ENCODE measurements at places on chromosomes 12 and 14.

DNA sequence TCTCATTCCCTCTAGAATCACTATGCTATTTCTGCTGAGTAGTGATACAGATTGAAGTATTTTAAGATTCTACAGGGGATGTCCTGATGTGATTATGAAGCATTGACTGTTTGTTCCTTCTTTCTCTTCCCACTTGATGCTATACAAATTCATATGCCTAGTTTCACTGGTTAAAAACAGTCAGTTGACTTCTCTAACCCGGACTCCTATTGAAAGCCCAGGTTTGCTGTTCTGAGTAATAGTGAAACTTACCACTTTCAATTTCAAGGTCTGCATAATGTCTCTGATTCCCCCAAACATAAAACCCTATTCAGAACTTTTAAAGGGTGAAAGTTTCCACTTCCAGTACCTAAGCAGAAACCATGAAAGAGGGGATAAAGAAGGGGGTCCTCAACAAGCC, 117.7 kb upstream of the RPL10L start:
- DNase-seq: no peak

GRCh38 chr12:19038209-19038608, 91.3 kb upstream of the PLEKHA5 start:
- no peak for DNase-seq

GRCh38 chr14:50109342-50109741, 7.0 kb downstream of the VCPKMT start:
- DNase-seq: no peak

- DNase-seq: no peak
These were observed 232.8 kb upstream of the SEL1L start for GRCh38 chr14:81766321-81766915.

DNA sequence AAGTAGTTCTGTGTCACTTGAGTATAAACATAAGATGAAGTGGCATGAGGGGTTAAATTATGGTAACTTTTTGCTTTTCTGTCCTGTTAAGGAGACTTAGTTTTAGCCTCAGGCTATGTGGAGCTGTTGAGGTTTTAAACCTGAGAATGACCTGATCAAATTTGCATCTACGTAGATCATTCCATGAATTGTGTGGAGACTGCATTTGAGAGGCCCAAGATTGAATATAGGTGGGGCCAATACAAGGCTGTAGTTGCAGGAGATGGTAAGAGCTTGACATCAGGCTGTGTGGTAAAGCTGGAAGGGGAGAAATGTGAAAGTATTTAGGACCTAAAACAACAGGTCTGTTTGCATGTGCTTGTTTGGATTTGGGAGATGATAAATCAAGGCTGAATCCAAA, 249.5 kb downstream of the SLC16A7 start:
- DNase-seq: no peak

DNA sequence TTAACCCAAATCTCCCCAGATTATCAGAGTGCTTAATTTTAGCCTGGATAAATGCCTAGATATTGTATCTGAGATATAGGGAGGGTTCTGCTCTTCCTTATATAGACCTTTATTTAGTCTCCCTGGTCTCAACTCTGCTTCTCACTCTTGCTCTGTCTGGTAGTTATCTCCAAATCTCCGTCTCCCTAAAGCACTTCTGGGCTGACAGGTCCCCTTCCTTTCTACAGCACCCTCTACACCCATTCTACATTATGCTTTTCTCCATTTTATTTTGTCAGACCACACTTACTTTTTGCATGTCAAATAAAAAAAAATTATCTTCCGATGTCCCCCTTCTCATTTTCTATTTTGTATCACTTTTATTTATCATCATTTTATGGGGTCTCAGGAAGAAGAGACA, 2.0 kb upstream of the ERC1 start:
- DNase-seq: no peak

- DNase-seq: no peak
These were observed 95.1 kb upstream of the PTPRB start for GRCh38 chr12:70732287-70732686.

GRCh38 chr14:97180304-97181200, 383.4 kb downstream of the VRK1 start:
- no peak for DNase-seq

- DNase-seq: no peak
These were observed 14.4 kb downstream of the PABPN1 start for GRCh38 chr14:23335623-23336022.

DNA sequence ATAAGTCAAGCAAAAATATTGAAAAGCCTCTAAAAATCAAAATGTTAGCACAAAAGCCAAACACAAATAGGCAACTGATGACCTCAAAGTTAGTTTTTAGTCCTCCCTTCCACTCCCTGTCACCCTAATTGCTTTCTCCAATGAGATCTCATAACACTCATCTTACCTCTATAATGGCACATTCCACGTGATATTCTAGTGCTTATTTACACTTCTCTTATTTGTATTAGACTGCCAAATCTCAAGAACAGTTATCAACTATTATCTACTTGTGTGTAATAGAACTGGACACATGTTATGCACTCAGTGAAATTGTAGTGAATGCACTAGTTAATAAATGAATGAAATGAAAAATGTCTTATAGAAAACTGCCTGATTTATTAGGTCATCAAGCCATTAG, 55.5 kb upstream of the AVPR1A start:
- no peak for DNase-seq

DNA sequence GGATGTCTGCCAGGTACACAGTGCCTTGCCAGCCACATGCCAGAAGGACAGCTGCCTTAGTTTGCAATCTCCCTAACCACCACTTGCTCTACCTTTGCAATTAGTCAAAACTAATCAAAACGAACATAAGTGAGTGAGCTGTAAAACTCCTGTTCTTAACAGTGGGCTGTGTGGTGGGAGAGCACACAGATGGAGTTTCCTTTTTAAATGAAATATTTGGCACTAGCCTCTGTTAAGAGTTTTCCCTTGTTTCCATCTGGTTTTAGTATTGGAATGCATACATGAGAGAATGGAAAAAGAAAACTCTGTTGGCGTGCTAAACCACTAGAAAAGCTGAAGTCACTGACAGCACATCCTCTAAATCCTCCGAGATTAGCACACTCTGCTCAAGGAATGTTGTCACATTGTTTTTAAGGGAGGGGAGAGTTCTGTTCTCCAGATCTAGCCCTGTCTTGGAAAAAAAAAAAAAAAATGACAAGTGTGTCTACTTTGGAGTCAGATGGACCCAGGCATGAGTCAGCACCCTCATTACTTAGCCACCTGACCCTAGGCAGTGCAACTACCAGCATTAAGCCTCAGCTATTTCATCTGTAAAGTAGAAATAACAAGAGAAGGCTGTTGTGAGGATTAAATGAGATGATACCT, 83.9 kb downstream of the STXBP6 start:
- no peak for DNase-seq

DNA sequence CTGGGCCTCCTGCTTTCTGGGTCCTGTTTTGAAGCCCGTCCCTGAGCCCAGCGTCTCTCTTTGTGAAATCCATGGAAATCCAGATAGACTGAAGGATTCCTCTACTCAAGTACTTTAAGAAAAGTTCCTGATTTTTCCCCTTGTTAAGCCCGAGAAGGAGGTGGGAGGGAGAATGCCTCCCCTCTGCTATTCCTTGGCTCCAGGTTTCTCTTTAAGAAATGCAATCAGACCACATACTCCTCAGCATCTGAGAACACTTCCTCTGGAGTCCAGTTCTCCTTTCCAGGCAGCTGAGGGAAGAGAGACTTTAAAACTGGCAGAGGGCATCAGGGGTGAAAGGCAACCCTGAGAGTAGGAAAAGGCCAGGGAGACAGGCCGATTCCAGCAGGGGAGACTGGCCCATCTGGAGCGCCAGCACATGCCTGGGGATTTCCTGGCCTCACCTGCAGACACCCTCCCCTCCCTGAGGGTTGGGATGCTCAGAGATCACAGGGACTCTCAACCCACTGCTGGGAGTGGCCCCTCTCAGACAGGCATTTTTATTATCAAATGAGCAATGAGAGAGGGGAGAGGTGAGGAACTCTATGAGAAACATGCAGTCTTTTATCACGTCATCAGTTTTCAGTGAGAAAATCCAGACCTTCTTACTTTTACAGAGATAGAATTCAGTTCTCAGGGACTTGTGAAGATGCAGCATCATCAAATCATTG, 2.0 kb upstream of the EMP1 start:
- no peak for DNase-seq

- no peak for DNase-seq
These were observed 48.4 kb downstream of the LTBP2 start for GRCh38 chr14:74563586-74564159.

DNA sequence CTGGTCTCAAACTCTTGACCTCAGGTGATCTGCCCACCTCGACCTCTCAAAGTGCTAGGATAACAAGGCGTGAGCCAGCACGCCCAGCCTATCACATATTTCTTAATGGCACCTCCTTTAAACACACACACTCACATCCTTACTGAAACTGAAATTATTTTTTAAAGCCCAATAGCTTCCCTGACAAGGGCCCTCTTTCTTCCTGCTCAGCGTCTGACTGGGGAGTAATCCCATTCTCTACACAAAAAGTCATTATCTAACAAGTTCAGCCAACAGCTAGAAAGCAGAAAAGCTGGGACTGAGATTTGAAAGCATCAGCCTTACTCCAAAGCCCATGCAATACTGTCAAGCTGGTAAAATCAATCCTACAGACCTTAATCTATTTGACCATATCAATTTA, 10.0 kb upstream of the AICDA start:
- no peak for DNase-seq

GRCh38 chr12:10293570-10294227, 14.0 kb upstream of the KLRD1 start:
- no peak for DNase-seq

- DNase-seq: no peak
These were observed 48.4 kb upstream of the EML1 start for GRCh38 chr14:99744873-99745224.

DNA sequence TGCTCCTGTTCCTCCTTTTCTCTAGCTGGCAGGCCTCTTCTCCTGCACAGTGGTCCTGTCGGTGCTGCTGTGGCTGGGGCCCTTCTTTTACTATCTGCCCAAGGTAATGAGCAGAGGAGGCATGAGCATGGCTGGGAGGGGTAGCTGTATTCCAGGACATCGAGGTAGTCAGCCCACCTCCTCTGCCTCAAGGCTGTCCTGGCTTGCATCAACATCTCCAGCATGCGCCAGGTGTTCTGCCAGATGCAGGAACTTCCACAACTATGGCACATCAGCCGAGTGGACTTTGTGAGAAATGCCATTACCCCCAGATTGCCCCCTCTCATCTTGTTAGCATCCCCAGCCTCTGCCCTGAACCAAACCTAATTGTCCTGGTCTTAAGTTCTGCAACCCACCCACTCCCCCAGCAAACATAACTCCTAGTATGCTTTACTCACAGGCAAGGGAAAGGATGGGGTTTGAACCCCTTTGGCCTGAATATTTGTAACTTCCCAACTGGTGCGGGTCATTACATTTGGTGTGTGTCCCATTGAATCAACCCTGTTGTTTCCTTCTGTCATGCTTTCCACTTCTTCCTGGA, 9.1 kb downstream of the B4GALNT1 start:
- no peak for DNase-seq

- no peak for DNase-seq
These were observed 38.5 kb downstream of the OAS2 start for GRCh38 chr12:113016796-113017195.

- no peak for DNase-seq
These were observed 42.9 kb upstream of the NOS1 start for GRCh38 chr12:117404203-117404853.

- DNase-seq: no peak
These were observed 1.2 kb downstream of the MMP17 start for GRCh38 chr12:131829356-131829747.

DNA sequence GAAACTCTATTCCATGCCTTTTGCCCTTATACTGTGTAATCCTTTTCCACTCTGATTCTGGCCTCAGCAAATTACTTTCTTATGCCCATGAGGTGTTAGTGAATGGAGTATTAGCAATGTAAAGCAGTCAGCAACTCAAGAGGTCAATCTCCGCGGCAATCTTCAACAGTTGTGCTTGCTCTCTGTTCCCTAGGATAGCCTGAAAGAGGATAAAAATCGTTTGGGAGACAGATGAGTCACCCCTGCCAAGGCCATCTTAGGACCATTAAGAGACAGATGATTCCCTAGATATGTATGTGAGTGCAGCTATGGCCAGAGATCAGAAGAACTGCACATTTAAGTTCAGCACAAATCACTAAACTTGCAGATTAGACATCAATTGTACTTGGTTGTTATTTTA, 1145.8 kb downstream of the GALC start:
- no peak for DNase-seq

GRCh38 chr12:42904683-42905418, 315.3 kb upstream of the PRICKLE1 start:
- no peak for DNase-seq

DNA sequence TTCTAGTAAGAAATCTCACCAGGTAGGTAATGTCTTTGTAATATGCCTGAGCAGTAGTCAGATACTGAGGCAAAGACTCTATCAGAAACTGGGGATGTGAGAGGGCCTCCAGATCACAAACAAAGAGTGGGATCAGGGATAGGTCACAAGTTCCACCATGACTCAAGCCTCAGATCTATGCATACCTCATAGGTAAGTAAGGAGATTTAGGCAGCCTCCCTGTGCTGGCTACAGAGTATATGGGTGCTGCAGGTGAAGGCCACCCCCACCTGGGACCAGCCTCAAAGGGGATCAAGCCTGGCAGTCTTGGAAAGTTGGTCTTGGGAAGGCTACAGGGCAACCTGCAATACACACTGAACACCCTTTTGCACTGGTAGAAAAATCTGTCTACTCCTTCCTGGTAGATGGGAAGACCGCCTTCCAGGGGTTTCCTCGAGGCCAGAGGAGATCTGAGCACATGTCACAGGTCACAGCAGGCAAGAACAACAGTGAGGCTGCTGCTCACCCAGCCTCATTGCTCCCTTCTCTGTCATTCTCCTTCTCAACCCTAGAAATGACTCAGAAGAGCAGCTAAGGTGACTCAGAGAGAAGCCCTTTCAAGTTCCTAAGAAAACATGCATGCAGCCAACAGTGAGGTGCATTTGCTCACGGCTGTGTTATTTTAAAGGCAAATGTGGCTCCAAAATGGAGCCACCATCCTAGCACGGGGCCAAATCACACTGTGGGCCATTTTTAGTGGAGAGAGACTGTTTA, 143.4 kb upstream of the CDKN3 start:
- DNase-seq: no peak

DNA sequence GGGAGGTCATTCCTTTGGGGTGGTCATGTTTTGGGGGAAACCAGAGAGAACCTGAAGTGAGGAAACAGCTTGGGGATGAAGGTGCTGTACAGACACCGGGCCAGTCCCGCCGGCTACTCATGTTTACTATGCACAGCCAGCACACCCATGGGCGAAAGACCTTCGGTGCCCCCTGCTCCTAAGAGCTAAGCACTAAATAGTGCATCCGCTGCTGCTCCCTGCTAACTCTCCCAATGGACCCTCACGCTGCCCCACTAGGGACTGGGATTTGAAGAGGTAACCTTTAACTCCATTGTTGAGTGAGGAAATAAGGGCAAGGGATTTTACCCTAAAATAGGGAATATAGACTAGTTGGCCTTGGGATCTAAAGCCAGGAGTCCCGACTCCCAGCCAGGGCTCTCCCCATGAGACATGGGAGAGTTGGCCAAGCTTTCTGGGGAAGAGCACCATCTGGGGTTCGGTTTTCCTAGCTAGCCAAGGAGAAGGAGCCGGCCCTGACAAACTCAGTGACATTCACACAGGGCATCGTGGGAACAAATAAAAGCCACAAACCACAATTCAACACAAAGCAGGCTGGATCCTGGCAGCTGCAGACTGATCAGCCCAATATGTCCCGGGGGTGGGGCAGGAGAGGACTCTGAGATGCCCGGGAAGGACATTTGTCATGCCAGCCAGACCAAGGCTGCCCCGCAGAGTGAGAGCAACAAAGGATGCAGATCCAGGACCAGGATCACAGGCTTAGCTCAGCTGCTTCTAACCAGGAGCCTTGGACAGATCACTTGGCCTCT, 91.7 kb downstream of the SINHCAF start:
- no peak for DNase-seq

Data from stimulated activated CD4-positive, alpha-beta T cell treated with anti-CD3 and anti-CD28 coated beads, Interleukin-15, amount 100 ng/mL, for 1 hour (primary cell).